ENCODE measurements at places on chromosomes 6 and 20. TPM values are rescaled to one million over a fixed set of nuclear protein-coding genes. Genes with fewer than 3 reads are reported as not detected.

OR12D3 gene
- total RNA-seq: not detected

KCNQ5 gene
- total RNA-seq: not detected

NR2E1 gene
- not detected for total RNA-seq

DOK5 gene
- total RNA-seq: 0.20 TPM

BNIP5 gene
- not detected for total RNA-seq

DNA sequence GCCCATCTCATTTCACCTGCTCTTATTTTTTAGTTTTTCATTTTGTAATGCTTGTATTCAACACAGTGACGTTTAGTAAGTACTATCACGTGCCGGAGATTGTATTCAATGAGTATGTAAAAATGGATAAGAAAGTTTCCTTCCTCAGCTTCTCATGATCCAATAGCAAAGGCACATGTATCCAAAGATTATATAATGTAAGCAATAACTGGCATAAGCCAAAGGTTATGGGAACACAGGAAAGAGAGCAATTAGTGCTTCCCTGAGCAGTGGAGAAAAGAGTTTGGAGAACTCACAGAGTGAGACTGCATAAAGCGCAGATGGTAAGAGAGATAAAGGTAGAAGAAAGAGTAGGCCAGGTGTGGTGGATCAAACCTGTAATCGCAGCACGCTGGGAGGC, 21.8 kb upstream of the LTV1 start:
- peak; percentile 83 for DNase-seq

DNA sequence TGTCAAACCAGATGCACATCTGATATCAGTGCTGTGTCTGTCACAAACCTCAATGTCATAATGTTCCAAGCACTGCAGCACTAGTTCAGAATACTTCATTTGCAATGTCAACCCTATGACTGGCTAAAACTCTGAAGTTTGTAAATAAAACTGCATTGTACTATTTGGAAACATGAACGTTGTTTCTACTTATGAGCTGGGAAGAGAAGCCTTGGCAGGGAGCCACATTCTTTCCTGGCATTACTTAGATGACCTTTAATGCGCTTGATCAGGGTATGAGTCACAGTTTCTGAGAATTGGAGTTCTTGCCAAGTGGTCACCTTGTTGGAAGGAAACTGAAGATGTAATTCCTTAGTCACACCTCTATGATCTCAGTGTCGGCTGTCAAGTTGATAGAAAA, 664.8 kb upstream of the MMS22L start:
- peak; percentile 26 for DNase-seq

GRCh38 chr20:58054780-58055373, 173.6 kb downstream of the ANKRD60 start:
- no peak for DNase-seq

DNA sequence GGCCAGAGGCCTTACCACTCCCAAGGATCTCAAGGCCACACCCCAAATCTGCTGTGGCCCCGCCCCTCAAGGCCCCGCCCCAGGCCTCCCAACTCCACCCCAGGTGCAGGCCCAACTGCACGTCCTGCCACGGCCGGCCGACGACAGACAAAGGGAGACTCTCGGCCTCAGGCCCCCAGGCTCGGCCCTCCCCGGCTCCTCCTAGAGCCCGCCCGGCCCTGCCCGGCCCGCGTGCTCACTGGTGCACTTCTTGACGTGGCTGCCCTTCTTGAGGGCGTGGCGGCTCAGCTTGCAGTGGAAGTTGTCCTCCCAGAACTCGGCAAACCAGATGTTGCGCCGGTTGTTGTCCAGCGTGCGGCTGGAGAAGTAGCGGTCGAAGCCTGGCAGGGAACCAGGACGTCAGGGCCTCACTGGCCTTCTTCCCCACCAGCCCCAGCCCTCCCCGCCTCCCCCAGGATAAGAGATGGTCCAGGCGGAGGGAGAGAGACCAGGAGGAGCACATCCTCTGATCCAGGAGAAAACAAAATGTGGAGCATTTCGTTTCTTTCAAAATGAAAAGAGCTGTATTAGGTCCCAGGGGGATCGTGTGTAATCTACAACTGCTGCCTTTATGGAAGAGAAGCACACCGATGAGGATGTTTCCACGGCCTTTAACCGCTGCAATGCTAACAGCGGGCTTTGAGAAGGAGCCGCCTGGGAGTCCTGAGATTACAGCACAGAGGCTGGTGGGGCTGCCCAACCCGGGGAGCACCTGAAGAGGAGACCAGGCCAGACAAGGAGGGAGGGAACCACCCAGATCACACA, 89.4 kb downstream of the GRM4 start:
- DNase-seq: no peak

DNA sequence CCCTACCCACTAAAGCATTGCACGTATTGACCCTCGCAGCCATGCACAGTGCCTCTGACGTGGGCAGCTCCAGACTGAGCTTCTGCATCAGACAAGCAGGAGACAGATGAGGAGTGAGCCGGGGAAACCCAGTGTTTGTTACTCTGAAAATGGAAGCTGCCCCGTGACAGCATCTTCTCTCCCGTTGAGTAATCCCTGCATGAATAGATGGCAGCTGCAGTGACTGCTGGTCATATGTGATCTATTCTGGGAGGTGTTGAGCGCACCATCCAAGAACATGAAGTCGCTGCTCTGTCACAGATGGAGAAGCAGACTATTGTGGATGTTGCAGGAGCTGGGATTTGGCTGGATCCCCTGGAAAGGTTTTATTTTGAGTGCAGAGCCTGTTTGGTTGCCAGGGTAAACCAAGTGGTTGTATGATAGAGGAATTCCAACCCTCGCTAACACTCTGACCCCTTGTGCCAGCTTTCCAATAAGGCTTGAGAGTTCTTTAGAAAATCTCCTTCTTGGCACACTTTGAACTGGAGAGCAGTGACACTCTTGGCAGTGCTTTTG, 242.2 kb downstream of the NRN1 start:
- DNase-seq: no peak

- no peak for DNase-seq
Observed at GRCh38 chr6:151702851-151703658, 104.4 kb upstream of the ESR1 start.

DNA sequence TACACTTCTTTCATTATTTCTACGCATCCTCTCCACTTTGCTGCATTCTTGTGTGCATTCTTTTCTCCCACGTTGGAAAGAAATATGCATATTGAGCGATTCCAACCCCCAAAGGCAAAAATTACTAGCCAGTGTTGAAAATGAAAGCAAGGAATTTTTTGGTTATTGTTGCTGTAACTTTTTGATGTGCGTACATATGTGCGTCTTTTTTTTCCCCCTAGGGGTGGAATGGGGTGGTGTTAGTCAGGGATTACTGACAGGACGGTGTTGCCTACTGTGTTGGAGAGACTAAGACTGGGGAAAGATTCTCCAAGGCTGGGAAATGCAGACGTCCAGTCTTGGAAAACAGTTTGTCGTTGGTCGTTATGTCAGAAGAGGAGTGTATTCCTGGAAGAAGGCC, 44.2 kb upstream of the ESR1 start:
- no peak for DNase-seq
